ENCODE measurements at places on chromosomes 3 and 15.

- DNase-seq = no peak
Observed at GRCh38 chr3:187197335-187197649, at the start of gene RTP1. Gene RTP1 (plus strand): TSS chr3:187197486. CDS start chr3:187197516, 30 bp downstream.

DNA sequence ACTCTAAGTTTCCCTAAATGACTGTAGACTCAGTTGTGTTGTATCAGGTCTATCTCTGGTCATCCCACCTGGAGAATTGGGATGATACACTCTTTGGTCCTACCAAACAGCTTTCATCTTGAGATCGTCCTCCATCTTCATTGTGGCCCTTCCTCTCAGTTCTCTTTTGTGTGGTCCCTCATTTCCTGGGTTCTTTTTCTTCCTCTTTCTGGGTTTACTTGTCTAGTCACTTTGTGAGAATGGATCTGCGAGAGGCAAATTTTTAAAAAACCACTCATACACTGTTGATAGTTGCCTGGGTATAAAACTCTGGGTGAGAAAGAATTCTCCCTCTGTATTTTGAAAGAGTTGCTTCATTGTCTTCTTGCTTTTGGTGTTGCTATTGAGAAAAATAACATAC, 6.0 kb upstream of the AMOTL2 start:
- no peak for DNase-seq

DNA sequence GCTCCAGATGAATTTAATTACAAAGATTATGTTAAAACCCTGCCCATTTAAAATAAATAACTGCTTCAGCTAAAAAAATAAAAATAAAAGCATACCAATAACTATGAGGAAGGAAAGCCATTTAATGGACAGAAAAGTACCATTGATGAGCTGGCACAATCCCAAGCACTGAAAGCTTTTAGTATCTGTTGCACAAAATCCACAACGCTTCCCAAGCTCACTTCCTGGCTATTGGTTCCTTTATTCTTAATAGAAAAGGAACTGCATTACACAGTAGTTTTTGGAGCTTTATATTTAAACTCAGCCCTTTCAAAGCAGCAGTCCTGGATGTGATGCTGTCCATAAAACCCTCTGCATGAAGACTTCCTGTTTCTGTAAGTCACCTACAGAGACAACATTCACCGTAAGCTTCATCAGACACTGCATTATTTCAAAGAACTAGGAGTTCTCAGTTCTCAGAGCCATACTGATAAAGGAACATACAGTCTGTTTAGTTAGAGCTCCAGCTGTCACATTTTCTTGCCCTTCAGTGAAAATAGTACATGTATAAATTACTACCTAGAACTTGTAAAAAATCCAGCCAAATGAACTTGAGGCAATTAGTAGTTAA, 81.5 kb downstream of the CSNK1G1 start:
- DNase-seq = no peak

GRCh38 chr3:10381336-10381735, 60.4 kb upstream of the SEC13 start:
- no peak for DNase-seq

- DNase-seq = no peak
Observed at GRCh38 chr3:24640330-24640877, 145.8 kb upstream of the THRB start.

- no peak for DNase-seq
Observed at GRCh38 chr3:27526614-27527315, 42.6 kb upstream of the SLC4A7 start.

- no peak for DNase-seq
Observed at GRCh38 chr3:14617508-14618023, 34.0 kb upstream of the CCDC174 start.

GRCh38 chr15:70463453-70463834, 299.9 kb downstream of the UACA start:
- no peak for DNase-seq

DNA sequence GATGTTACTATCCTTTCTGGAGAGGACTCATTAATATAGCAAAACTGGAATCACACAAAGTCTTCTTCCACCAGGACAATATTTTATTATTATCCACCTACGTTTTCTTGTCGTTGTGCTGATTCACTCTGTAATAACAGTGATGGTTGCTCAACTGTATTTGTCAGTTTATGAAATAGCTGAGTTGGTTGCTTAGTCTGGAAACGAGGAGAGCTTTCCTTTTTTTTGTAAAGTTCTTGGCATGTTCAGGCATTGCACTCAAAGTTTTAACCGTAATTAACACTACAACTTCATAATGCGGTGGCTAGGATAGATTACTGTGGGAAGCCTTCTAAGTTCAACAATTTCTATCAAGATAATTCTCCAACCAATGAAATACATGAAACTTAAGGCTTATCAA, 131.2 kb downstream of the RAP2B start:
- DNase-seq = no peak

DNA sequence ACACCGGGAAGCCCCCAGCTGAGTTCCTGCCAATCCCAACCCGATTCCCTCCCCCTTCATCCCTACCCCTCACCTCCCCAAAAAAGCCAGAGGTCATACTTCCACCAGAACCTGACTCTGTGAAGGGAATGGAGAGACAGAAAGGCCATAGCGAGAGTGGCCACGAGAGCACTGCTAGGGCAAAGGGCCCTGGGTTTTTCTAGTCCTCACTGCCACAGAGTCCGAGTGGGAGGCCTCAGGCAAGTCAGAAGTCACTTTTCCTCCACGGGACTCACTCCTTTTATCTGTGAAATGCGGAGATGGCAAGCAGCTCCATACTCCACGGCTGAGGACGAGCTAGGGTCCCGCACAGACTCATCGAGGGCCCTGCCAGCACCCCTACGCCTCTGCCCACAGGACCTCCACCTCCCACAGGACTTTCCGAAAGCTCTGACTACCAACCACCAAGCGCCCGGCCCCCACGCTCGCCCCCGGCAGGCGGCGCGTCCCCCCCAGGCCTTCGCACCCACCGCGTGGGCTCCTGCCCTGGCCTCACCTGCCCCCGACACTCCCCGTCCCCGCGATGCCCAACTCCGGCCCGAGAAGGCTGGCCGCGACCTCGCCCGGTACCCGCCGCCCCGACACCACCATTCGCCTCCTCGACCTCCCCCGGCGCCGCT, 792 bp downstream of the ATP13A3 start:
- peak; percentile 32 for DNase-seq
